Activated T-helper 1 cell treated with anti-CD3 and anti-CD28 coated beads, Interleukin-12 subunit alpha, Interleukin-12 subunit beta, Interleukin-2, Interleukin-4 antibody, amounts not matched to agents 30 ng/mL and 10 ng/mL and 1 ng/mL, durations not matched to agents 14 hours and 24 hours and 36 hours (primary cell): ENCODE measurements at places on chromosomes 4 and X. TPM values are rescaled to one million over a fixed set of nuclear protein-coding genes. Genes with fewer than 3 reads are reported as not detected.

- no peak for DNase-seq
These were observed 686.1 kb downstream of the DMD start for GRCh38 chrX:32525234-32525633.

GRCh38 chr4:147723326-147723725 is 8.6 kb upstream of the ARHGAP10 start:
- no peak for DNase-seq

DNA sequence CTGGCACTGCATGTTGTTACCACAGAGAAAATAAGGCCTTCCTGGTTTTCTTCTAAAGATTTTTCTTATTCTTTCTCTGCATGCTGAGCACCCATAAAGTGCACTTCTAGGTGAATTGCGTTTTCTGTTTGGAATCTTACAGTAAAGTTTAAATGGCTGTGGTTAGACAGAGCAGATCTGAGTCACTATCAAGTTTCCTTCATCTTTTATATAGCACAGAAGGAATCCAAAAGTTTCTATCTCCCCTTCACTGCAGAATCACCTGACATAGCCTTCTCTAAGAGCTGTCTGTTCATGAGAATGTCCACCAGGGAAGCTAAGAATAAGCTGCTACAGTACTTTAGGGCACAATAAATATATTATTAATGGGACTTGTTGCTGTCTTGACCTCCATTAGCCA is 455.5 kb upstream of the FAM241A start:
- DNase-seq: no peak

GRCh38 chrX:28960063-28960462 is 372.8 kb downstream of the IL1RAPL1 start:
- no peak for DNase-seq

GRCh38 chr4:57424232-57424897 is 314.2 kb upstream of the IGFBP7 start:
- no peak for DNase-seq

DNA sequence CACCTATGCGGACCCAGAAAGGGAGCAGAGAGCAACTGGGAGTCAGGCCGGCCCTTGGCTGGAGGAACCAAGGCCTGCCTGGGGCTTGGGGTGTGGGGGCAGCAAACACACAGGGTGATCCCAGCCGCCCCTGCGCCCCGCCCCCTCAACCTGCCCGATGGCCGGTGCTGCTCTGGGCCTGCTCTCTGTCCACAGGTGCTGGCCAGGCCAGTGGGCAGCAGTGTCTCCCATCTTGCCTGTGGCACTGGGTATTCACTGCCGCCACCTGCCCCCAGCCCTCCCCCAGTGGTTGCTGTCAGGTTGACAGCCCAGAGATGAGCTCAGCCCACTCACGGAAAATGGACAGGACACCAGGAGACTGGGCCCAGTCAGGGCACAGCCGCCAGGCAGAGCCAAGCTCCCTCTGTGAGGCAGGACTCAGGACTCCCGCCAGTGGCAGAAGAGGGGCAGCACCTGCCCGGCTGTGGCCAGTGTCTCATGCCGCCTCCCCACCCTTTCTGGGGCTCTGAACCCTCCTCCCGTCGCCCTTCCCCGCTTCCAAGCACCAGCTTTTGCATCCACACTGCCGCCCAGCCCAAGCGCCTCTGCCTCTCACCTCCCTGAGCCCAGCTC is 4.7 kb downstream of the NKX1-1 start:
- DNase-seq: no peak

DNA sequence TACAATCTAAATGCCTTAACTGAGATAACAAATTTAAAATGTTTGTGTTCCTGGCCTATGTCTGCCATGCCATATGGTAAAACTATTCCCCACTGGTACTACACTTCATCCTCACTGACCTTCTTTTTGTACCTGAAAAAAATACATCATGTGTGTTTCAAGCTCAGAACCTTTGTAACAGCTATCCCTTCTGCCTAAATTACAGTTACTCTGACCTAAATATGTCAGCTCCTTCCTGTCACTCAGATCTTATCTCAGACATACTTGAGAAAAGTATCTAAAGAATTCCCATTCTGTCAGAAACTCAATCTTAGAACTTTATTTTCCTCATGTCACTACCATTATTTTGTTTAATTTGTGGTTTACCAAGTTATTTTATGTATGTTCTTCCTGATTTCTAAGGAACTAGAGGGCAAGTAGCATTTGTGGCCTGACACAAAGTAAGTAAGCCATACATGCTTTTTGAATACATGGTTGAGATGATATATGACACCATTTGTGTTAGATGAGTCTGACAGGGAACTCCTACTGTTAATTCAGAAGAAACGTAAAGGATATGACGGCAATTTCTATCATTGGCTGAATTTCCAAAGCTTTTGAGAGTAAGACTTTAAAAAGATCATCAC is 456.5 kb upstream of the NDST3 start:
- no peak for DNase-seq

DNA sequence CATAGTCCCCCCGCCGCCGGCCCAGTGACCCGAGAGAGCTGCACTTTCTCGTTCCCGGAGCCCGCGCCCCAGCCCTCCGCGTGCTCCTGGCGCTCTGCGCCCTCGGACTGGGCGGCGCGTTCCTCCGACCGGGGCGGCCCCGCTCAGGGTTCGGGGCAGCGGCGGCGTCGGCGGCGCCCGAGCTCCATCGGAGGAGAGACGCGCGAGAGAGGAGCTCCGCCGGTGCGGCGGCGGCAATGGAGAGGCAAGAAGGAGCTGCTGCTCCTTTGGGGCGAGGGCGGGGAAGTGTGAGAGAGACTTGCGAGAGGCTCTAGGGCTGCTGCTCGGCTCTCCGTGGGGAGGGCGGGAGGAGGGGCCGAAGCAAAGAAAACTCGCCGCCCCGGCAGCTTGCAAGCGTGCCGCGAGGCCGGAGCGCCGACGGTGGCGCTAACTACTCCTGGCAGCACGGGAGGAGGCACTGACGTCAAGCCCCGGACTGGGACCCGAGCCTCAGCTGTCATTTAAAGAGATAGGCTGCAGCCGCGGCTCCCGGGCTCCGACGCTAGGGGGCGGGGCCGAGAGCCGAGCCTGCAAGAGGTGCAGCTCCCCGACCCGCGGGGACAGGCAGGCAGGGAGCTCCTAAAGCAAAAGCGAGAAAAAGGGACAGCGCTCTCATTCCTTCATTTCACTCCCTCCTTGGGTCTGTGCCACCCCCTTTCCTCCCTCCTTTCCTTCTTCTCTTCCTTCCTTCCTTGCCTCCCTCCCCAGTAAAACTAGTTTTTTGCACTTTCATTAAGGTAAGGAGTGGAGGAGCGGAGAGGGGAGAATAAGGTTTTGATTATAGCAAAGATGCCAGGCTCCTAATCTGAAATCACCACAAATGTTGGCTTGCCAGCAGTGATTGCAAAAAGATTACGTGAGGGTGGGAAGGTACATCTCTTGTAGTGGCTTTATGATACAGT is at the start of gene KCTD8:
KCTD8 (minus strand) TSS at position 289 of the 941 bp plus-strand sequence.
- DNase-seq: peak; percentile 50

The NHSL2 gene
- 0.10 and 0.36 TPM in 2 replicates for total RNA-seq

GRCh38 chr4:114694770-114695169 is 96.2 kb downstream of the UGT8 start:
- DNase-seq: no peak

DNA sequence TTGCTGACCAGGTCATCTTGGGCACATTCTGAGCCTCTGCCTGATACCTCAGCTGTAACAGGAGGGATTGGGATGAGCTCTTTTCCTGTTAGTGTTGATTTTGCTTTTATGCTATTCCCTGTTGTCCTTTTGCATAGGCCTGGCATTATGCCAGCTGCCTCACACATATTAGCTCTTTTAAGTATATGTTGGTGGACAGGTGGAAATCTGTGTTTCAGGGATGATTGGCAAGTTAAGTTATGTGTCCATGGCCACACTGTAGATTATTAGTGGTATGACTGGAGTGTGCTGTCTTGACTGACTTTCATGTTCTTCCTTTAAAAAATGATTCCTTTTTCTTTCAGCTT is 28.9 kb downstream of the NSD2 start:
- DNase-seq: no peak

GRCh38 chrX:68685685-68686084 is 38.2 kb downstream of the STARD8 start:
- DNase-seq: no peak

DNA sequence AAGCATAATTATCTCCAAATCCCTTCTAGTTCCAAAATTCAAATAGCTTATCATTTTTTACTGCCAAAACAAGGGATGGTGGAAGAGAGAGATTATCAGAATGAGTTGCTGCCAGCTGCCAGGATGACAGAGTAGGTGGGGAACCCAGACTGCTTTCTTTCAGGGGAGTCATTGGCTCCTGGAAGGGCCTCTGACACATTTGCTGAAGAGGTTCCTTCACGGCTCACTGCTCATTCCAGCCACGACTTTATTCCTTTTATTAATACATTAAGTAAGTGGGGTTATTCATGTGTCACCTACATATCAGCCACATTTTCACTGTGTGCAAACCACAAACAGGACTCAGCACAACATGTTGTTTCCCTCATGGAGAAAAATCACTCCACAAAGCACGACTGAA is 12.7 kb upstream of the SMIM43 start:
- DNase-seq: no peak

DNA sequence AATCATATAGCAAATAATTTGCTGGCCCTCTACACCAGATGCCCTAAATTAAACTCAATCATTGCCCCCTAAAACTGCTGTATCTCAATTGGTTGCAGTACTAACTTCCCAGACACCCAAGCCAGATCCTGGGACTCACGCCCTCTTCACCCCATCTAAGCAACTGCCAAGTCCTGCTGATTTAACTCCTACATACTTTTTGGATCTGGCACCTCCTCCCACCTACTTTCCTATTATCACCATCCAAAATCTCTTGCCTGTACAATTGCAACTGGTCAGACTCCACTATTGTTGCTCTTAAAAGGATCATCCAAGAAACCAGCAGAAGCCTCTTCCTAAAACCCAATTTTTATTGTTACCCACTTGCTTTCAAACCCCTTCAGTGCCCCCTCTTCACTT is 4.7 kb upstream of the HSD17B10 start:
- no peak for DNase-seq

The SAGE1 gene
- total RNA-seq: not detected in 2 replicates

GRCh38 chr4:87983996-87984395 is 8.5 kb downstream of the SPP1 start:
- DNase-seq: no peak

- DNase-seq: no peak
These were observed 7.6 kb upstream of the SOWAHB start for GRCh38 chr4:76905521-76905920.

The USP53 gene
- 6.1 and 8.5 TPM in 2 replicates for total RNA-seq

GRCh38 chr4:40238008-40238699 is 41.3 kb downstream of the RHOH start:
- DNase-seq: no peak

The PF4V1 gene
- not detected in 2 replicates for total RNA-seq

GRCh38 chrX:8190341-8190830 is 19.3 kb upstream of the VCX2 start:
- no peak for DNase-seq

The MAGEA2 gene
- total RNA-seq: not detected in 2 replicates

The AFF2 gene
- 1.5 and 1.8 TPM in 2 replicates for total RNA-seq

The PNMA6F gene
- total RNA-seq: not detected in 2 replicates

DNA sequence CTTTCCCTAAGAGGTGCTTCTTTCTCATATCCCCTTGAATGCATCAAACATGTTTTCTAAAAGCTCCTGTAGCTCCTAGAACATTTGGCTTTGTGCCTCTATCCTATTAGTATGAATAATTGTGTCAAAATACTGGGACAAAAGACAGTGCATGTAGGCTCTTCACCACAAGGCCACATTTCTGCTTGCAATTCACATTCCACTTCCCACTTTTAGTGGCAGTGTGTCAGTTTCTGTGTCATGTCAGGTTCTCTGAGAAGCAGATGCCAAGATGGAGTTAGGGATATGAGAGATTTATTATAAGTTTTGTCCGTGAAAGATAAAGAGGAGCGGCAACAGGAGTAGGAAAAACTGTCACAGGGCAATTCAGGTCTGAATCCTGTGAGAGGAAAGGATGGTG is 61.3 kb upstream of the GPRIN3 start:
- no peak for DNase-seq

- DNase-seq: no peak
These were observed 629.2 kb downstream of the KLHL13 start for GRCh38 chrX:117487421-117487820.

DNA sequence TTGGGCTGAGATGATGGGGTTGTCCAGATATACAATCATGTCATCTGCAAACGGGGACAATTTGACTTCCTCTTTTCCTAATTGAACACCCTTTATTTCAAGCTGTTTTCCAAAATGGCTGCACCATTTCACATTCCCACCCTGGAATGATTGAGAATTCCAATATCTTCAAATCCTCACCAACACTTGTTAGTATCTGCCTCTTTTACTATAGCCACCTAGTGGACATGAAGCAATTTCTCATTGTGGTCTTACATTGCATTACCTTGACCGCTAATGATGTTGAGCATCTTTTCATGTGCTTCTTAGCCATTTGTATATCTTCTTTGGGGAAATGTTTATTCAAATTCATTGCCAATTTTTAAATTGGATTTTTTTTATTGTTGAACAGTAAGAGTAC is 364.8 kb downstream of the SMARCA1 start:
- DNase-seq: no peak

DNA sequence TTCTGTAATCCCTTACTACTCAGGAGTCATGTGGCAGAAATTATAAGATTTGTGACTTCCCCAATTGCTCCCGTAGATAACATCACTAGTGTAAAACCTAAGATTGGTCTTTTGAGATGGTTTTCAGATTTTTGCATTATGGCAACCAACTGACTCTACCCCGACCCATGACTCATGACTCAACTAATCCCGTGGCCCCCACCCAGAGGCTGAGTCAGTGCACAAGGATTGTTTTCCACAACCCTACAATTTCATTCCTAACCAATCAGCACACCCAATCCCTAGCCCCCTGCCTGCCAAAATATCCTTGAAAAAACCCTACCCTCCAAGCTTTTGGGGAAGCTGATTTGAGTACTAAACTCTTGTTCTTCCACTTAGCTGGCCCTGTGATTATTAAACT is 109.4 kb upstream of the FAM9C start:
- no peak for DNase-seq
